Activated naive CD8-positive, alpha-beta T cell treated with anti-CD3 and anti-CD28 coated beads, Interleukin-2, amount 50 U/mL, for 16 hours (primary cell): ENCODE measurements at places on chromosomes 12 and 14.

GRCh38 chr12:88237954-88238353, 95.8 kb downstream of the TMTC3 start:
- DNase-seq = no peak

- no peak for DNase-seq
These were observed 10.3 kb upstream of the RNASE12 start for GRCh38 chr14:20601522-20601921.

GRCh38 chr14:31902002-31902401, 175.1 kb upstream of the ARHGAP5 start:
- DNase-seq = no peak

DNA sequence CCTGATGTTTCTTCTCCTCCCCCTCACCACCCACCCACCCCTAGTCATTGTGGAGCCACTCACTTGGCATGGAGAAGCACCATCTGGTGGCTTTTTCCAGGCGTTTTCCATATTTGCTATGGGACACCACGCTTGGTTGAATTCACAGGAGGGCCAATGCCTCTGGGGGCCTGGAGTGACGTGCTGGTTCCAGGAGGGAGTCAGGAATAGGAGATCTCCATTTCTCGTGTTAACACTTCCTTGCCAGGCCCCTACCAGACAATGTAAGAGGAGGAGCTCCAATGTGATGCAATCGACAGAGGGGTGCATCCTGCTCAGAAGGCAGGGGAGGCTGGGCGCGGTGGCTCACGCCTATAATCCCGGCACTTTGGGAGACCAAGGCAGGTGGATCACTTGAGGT, 21.6 kb upstream of the TESC start:
- DNase-seq = no peak

GRCh38 chr14:40386433-40386832, 954.2 kb upstream of the FBXO33 start:
- no peak for DNase-seq

- no peak for DNase-seq
These were observed 214.3 kb upstream of the PDE3A start for GRCh38 chr12:20154052-20154451.

DNA sequence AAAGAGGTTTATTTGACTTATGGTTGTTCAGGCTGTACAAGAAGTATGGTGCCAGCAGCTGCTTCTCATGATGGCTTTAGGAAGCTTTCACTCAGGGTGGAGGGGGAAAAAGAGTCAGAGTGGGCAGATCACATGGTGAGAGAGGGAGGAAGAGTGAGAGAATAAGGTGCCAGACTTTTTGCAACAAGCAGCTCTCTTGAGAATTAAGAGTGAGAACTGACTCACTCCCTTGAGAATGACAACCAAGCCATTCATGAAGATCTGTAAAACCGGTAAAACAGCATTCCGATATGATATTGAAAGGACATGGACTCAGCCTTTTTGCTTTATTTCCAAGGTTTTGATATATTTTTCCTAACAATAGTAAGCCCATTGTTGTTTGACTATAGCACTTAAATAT, 501.2 kb downstream of the GALC start:
- DNase-seq = no peak

DNA sequence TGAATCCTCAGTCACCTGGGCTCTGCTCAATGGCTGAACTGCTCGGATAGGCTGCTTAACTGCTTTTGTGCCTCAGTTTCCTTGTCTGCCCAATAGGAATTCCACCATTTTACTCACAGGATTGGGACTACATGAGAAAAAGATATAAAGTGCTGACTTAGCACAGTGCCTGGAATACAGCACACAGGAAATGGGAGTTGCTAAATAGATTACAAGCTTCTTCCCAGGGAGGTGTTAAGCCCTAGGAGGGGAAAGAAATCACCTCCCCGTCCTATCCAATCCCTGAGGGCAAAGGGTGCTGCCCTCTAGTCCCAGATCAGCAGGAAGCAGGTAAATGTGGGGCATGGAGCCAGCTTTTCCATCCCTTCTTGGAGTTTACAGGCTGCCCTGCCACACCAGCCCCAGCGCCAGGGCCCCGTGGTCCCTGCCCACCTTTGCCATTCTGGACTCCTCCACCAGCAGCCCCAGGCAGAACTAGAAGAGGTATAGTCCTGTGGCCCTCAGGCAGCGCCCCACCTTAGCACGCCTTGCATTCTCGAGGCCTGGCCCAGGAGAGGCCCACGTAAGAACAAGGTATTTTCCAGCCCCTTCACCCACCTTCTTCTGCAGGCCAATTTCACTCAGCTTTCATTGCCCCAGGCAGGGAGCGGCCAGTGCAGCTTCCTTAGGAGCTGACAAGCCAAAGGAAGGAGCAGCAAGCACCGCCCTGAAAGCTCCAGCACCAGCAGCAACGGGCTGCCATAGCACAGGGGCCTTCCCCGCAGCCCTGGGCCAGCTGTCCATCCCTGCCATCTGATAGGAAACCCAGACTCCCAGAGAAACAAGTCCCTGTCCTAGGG, 28.8 kb upstream of the RPLP0 start:
- DNase-seq = no peak

GRCh38 chr12:131852551-131853299, 24.5 kb downstream of the MMP17 start:
- no peak for DNase-seq

GRCh38 chr14:68682166-68683103, 110.4 kb downstream of the ZFP36L1 start:
- no peak for DNase-seq

GRCh38 chr12:121917950-121918678, at the start of gene CFAP251:
TSS of gene CFAP251 (plus strand) at chr12:121918592. CDS start at chr12:121921306, 2,714 bp downstream.
- DNase-seq = peak; percentile 84

DNA sequence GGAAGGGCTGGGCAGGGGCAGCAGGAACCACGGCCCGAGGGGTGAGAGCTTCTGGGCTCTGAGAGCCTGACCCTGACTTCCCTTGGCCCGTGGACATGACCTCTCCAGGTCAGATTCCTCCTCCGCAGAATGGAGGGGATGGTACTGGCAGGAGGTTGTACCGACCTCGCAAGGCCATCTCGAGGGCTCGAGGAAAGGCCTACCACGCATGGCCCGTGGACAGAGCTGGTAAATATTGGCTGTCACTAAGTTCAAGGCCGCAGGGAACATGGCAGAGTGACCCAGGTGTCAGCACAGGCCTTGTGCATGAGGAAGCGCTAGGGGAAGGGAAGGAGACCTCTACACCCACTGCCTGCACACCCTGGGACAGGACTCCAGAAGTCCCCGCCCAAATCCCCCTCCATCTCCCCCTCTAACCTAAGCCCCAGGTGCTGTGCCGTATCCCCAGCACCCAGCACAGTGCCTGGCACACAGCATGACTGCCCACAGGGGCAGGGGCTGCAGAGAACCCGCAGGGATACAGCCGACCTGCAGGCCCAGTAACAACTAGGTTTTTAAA, 54.9 kb upstream of the PPP2R5C start:
- DNase-seq = no peak

GRCh38 chr12:120368789-120369602, at the start of gene MSI1:
TSS of gene MSI1 (minus strand) at chr12:120369164. CDS start at chr12:120369091, 73 bp downstream.
- DNase-seq = no peak

GRCh38 chr12:82504409-82504808, 146.1 kb downstream of the METTL25 start:
- DNase-seq = no peak

- no peak for DNase-seq
These were observed 199.9 kb upstream of the FOXN3 start for GRCh38 chr14:89616852-89617341.

DNA sequence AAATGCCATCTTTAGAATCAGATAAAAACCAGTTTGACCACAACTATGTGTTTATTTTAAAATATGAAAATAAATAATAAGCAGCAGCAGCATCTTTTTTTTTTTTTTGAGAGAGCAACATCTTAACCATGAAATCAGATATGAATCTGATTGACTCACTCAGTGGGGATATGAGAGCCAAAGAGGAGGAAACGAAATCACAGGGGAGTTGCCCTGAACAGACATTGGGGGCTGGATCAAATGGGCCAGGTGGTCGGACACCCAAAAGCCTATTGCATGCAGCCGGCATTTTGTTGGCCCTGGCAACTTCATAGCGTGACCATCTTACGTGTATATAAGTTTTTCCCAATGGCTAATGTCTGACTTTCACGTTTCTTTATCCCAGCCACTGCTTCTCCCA, 321.1 kb downstream of the NPAS3 start:
- DNase-seq = no peak

DNA sequence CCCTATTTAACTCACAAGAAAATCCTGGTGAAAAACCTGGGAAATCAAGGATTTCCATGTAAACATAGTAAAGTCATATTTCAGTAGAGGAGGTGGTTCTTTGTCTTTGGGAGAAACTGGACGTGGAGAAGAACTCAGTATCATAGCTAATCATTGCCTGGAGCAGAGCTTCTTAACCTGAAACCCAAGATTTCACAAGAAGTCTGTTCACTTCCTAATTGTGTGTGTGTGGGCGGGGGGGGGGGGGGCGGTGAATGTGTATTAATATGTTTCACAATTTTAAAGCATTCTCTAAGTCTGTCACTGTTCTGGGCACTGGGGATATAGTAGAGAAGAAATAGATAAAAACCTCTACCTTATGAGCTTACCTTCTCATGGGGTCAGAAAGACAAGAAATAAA, 96.7 kb upstream of the PPP4R3A start:
- no peak for DNase-seq

DNA sequence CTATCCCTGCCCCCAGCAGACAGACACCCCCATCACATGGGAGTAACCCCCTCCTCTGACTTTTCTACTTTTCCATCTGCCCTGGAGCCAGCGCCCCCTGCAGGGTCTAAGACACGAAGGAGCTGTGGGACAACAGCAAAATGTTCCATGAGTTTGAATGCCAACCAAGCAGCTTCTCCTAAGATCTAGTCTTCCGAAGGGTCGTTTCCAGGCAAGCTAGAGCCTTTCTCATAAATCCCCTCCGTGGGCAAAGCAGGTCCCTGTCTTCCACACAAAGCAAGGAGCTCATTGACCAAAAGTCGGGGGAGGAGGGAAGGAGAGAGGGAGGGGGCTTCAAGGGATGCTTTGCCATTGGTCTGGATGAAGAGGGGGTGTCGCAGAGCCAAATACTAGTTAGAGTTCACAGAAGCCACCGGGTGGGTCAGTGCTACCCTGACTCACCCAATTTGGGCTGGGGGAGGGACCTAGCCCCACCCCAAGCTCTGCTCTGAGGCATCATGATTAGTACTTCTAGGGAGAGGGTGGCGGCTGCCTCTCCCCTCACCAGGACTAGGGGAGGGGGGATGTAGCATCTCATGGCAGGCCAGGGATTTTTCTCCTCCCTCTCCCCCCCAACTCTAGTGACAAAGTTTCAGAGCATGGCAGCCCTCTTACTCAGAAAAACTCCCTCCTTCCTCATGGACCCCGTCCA, 1.6 kb downstream of the MSI1 start:
- no peak for DNase-seq

- DNase-seq = no peak
These were observed 12.7 kb downstream of the SUSD6 start for GRCh38 chr14:69624136-69624535.

DNA sequence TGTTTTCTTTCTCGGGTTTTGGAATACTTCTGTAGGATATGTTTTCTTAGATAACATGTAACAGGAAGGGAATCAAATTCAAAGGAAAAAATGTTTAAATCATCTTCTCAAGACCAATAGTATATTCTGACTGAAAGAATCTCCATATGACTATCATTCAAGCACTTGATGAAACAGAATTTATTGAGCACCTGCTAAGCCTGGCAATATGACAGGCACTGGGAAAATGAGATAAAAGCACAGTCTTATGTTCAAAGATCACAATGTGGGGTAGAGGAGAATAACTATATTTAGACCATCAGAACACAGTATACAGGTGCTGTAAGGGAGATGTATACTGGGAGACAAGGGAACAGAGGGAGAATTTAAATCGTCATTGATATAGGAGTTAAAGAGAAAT, 19.1 kb upstream of the TMEM30B start:
- no peak for DNase-seq

DNA sequence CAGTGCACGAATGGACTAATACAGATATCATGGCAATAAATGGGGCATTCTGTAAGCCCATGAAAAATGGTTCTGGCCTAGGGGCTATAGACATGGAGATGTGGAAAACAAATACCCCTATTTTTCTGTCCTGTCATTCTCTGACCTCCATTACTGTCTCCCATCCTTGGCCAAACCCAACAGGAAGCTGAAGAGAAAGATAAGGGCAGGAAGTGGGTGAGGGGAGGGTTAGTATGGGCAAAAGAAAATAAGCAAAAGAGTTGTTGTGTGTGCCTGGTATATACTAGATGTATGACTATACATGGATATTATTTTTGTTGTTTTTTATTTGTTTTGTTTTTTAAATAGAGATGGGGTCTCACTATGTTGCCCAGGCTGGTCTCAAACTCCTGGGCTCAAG, 339.3 kb downstream of the PCNX1 start:
- no peak for DNase-seq
